ENCODE measurements at places on chromosomes 6 and 20.

DNA sequence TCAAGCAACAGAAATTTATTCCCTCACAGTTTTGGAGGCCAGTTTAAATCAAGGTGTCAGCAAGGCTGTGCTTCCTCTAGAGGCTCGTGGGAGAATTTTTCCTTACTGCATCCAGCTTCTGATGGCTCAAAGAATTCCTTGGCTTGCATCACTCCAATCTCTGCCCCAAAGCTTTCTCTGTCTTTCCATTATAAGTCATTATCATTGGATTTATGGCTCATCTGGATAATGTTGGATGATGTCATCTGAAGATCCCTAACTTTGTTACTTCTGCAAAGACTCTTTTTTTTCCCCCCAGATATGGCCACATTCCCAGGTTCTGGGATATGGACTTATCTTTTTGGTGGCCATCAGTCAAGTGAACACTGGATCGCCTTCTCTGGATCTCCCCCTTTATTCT, 146.3 kb upstream of the B3GAT2 start:
- no peak for DNase-seq

GRCh38 chr20:24938498-24938897, 10.6 kb upstream of the CST7 start:
- no peak for DNase-seq

DNA sequence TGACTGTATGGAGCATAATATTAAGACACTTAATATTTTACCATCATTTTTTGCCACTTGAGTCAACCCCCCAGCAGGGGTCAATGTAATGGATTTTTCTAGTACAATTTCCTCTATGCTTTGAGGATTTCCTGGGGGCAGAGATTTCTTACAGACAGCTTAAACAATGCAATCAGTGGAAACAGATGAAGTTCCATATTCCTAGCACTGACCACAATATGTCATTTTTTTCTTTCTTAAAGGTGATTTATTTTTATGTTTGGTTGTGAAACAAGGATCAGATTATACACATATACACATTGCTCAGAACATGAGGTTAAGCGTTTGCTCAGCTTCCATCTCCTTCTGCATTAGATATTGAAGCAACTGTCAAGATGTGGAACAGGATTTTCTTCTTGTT, 82.0 kb upstream of the ID4 start:
- DNase-seq, result no peak

- no peak for DNase-seq
Observed at GRCh38 chr6:107330168-107330567, 129.2 kb downstream of the PDSS2 start.

- no peak for DNase-seq
Observed at GRCh38 chr20:14114065-14114704, 118.9 kb downstream of the MACROD2 start.

DNA sequence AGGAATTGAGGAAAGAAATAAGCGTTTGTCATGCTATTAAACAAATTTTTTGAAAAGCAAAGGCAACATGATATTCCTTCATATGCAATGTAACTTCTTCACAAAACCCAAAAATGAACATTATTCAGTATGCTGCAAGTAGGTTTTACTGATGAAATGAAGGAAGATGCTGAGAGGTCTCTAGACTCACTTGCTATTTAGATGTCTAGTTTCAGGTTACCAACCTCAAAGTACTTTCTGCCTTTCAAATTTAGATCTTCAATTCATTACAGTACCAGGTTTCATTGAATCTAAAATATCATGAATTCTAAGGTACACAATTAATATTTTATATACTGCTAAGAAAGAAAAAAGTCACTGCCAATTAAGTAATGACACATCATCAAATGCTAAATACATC, 39.9 kb downstream of the MYO6 start:
- no peak for DNase-seq

DNA sequence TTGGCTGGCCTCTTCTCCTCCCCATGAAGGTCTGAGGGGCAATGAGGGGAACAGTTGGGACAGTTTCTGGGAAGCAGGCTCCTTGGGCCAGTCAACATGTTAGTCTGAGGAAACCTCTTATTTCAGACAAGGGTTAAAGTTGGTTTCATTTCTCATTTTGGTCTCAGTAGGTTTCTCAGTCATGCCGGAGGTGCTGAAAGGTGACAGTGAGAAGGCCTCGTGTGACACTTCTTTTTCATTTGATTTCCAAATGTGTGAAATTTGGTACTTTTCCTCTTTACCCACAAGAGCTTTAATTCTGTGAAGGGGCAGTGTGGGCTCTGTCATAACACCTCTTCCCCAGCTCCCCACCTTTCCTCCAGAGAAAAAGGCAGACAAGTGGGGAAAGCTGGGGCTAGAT, 7.5 kb upstream of the GLP1R start:
- DNase-seq, result no peak

- DNase-seq, result no peak
Observed at GRCh38 chr6:42726026-42726425, 3.6 kb upstream of the PRPH2 start.

DNA sequence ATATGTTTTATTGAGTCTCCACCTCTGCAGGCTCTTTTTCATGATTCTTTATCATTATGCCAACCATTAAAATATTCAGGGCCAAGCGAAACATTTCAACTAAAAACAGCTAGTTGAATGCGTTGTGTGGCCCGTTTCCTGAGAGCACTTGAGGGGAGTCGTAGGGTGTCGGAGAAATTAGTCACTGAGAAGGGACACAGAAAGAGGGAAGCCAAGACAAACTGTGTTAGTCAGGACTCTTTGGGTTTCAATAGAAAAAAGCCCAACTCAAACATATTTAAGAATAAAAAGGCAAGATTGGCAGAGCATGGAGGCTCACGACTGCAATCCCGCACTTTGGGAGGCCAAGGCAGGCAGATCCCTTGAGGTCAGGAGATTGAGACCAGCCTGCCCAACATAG, 58.9 kb downstream of the MAFB start:
- no peak for DNase-seq

GRCh38 chr6:139525415-139525814, 151.0 kb upstream of the CITED2 start:
- DNase-seq, result no peak

DNA sequence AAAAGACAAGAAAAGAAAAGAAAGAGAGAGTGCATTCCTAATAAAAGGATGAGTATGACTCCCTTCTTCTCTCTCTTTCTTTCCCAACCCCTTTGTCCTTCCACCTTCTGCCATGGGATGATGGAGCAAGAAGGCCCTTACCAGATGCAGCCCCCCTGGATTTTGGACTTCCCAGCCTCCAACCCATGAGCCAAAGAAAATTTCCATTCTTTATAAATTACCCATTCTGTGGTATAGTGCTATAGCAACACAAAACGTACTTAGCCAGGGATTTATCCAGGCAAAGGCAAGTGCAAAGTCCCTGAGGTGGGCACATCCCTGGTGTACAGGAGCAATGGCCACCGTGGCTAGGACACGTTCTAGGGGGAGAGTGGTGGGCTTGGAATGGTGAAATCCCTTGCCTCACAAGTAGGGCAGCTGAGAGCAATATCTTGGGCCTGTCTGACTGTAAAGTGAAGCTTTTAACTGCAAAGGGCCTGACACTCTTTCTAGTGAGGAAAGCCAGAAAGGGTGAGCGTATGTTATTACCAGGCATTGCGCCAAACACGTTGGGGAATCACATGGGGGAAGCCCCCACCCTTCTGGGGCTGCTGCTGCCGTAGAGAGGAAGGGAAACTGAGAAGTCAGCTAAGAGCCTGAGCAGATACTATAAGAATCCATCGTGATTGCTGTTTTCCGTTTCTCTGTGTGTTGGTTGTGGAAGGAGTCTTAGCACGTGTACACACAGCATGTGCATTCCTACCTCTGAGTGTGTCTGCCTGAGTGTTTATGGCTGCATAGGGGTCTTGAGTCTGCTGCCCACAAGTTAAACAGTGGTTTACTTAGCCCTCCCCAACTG, 50.7 kb upstream of the SIRPA start:
- no peak for DNase-seq

GRCh38 chr6:103578115-103578514, 1281.6 kb downstream of the HACE1 start:
- DNase-seq, result no peak

DNA sequence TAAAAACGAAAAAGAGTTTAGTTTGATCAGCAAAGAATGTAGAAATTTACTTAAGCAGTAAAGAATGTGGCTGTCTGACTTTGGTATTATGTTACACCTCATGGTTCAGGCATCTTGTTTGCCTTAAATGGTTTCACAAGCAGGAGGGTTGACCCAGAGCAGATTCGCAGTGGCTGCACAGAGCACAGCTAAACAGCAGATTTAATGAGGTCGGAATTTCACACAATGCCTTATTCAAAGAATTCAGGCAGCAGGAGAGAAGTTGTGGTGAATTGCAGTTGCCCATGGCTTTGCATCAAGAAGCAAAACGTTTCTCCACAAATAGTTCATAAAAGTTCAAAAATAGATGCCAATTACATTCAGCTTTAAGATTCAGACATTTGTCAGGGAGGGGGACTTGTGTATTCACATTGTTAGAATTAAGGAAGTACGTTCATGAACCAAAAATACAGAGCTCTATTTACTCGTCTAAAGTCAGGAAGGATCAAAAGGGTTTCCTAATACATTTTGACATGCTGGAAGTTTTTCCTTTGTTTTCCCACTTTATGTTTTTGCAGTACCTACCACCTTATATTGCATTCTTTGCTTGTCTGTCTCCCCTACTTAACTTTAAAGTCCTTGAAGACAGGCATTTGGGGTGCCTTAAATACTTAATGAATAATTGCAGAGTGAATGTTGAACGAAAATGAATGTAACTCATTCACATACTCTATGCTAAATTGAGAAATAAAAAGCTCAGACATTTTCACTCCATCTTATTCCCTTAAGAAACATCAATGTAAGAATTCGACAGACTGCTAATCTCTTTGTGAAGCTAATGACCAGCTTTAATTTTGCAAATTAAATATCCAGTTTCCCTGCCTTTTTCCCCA, 1163.6 kb upstream of the CITED2 start:
- DNase-seq, result peak; percentile 100

- DNase-seq, result no peak
Observed at GRCh38 chr6:53336070-53336469, 12.7 kb downstream of the ELOVL5 start.

GRCh38 chr6:311679-312220, 19.5 kb downstream of the DUSP22 start:
- DNase-seq, result no peak

- DNase-seq, result peak; percentile 43
Observed at GRCh38 chr6:156686301-156686994, 90.7 kb upstream of the ARID1B start.

DNA sequence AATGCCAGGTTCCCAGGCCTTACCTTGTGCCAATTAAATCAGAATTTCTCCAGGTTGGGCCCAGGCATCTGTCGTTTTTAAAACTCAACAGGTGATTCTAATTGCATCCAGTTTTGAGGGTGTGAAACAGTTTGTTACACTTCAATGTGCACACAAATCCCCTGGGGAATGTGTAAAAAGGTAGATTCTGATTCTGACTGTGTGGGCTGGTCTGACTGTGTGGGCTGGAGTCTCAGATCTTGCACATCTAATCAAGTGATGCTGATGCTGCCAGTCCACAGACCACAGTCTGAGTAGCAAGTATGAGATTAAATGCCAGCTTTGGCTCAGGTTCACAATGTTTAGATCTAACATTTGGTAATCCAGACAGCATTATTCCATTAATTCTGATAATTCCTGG, 12.5 kb upstream of the ETV7 start:
- DNase-seq, result no peak

GRCh38 chr6:33882154-33882553, 78.4 kb upstream of the MLN start:
- DNase-seq, result no peak

DNA sequence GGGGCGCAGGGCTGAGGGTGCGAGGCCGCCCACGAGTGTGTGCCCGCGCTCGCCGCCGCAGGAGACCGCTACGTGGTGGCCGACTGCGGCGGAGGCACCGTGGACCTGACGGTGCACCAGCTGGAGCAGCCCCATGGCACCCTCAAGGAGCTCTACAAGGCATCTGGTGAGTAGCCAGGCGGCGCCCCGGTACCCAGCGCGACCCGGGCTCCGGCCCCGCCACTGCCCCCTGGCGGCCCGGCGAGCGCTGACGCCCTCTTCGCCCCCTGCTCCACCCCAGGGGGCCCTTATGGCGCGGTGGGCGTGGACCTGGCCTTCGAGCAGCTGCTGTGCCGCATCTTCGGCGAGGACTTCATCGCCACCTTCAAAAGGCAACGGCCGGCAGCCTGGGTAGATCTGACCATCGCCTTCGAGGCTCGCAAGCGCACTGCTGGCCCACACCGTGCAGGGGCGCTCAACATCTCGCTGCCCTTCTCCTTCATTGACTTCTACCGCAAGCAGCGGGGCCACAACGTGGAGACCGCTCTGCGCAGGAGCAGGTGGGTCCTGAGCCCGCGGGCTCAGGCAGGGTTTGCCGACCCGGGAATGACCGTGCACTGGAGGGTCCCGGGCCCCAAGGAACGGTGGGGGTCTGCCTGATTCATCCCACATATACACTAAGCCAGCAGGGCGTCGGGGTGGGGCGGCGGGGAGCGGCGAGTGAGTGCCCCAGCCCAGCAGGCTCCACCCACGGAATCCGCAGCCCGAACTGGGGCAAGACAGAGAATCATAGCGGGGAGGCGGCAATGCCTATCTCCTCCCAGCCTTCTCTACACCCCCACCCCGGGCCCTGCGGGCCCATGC, 17.4 kb downstream of the HSPA12B start:
- DNase-seq, result no peak

- DNase-seq, result no peak
Observed at GRCh38 chr6:34025861-34026260, 120.0 kb downstream of the GRM4 start.

DNA sequence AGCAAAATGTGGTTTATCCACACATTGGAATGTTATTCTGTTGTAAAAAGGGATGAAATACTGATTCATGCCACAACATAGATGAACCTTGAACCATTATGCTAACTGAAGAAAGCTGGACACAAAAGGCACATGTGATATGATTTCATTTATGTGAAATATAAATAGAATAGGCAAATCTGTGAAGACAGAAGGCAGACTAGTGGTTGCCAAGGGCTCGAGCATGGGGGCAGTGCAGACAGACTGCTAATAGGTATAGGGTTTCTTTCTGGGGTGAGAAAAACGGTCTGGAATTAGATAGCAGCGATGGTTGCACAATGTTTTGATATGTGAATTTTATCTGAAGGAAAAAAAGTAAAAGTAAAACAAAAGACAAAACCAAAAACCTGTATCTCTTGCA, 54.6 kb upstream of the FNDC1 start:
- DNase-seq, result no peak

DNA sequence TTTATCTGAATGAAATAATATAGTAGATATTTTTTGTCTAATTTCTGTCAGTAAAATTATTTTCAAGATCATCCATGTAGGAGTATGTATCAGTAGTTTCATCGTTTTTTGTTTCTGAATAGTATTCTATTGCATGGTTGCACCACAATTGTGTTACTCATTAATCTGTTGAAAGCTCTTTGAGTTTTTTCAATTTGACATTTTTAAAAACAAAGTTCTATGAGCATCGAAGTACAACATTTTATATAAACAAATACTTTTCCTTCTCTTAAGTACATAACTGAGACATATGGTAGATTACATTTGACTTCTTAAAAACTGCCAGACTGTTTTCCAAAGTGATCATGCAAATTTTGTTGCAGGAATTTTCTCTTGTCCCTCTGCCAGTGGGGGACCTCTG, 1113.1 kb upstream of the CITED2 start:
- no peak for DNase-seq

- DNase-seq, result no peak
Observed at GRCh38 chr6:134516582-134516981, 198.7 kb upstream of the SGK1 start.

GRCh38 chr6:158646023-158646910, 1.7 kb upstream of the DYNLT1 start:
- no peak for DNase-seq
